NCI-H460 (cell line): ENCODE measurements at places on chromosomes 16 and 17.

DNA sequence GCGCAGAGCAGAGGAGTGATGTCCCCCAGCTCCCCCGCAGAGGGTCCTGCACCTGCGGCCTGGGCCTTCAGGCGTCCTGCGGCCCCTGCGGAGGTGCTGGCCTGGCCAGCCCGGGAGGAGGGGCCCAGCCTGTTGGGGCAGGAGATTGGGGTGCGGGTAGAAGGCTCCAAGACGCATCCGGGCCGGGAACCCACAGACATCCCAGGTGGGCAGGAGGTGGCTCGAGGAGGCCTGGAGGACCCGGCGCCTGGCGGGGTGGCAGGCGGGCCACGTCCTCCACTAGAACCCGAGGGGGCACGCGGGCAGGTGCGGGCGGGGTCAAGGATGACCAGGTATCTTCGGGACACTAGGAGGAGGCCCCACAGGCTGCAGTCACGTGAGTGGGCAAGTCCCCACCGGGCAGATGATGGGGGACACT is 647 bp upstream of the SECTM1 start:
- DNase-seq = no peak

DNA sequence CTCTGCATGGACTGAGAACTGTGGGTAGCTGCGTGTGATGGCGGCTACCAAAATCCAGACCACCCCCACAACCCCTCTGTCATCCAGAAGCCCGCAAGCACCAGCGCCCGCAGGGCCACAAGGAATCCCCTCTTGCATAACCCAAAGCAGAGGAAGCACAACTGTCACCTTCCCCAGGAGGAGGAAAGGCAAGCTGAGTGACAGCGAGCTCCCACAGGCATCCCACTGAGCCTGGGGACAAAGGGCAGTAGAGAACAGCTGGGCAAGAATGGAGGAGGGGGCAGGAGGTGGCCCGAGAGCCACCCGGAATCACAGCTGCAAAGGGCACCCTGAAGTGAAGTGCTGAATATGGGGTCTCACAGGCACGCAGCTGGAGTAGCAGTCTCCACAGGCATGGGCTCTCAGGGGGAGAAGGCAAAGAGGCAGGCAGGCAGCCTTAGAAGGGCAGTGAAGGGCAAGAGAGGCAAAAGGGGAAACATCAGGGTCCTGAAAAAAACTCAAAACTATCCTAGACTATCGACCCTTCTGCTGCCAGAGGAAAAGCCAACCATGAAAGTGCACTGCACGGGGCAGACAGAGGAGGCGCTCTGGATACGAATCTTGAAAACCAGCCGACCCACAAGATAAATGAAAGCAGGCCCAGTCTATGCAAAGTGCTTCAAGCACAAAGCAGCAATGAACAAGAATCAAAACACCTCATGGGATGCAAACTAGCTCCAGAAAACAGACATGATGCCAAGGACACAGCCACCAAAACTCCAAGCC is 17.1 kb downstream of the USP36 start:
- no peak for DNase-seq

DNA sequence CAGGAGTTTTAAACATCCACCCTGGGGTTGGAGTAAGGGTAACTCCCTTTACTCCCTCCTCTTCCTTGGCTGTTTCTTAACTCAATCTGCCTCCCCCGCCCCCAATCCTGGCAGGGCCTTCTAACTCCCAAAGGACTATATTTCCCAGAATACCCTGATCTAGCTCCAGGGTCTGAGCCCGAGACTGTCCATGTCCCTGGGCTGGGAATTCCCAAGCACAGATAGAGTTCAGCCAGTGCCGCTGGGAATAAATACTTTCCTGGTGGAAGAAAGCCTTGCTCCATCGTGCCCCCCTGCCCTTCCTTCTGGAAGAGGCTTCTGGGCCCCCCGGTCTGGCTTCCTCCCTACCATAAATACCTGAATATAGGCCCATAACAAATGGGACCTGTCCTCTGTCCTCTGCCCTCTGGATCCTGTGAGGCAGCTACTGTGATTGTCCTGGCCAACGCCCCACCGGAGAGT is 10.2 kb downstream of the BAHCC1 start:
- no peak for DNase-seq

DNA sequence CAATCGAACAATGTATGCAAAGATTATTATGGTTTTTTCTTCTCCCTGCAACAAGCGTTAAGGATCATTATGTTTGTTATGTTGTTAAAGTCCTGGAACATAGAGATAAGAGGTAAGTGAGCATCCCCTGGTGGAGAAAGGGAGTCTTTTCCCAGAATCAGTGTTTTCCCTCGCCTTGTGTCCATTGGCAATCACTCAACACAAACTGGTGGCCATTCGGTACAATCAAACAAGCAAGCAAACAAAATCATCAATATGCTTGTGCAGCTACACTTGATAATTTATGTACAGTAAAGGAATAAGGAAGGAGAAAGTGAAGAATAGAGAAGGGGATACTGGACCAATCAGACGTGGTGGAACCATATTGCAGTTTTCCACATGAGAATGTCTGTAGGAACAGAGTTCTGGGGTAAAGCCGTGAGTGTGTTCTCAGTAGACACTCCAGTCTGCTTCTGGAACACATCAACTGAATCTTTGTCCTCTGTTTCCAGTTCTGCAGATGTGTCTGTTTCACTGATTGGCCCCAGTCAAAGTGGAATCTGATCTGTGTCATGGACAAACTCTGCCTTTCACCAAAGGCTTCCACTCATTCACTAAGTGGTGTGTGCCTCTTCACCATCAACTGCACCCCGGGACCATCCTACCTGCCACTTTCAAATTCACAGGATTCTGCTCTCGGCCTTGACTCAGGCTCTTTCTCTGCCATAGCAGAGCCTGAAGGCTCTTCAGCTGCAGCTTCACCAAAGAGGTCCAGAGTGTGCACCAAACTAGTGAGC is 169.5 kb downstream of the AHSP start:
- DNase-seq = peak; percentile 38
